Hematopoietic multipotent progenitor cell (in vitro differentiated cells): ENCODE measurements at places on chromosomes 12 and 14.

DNA sequence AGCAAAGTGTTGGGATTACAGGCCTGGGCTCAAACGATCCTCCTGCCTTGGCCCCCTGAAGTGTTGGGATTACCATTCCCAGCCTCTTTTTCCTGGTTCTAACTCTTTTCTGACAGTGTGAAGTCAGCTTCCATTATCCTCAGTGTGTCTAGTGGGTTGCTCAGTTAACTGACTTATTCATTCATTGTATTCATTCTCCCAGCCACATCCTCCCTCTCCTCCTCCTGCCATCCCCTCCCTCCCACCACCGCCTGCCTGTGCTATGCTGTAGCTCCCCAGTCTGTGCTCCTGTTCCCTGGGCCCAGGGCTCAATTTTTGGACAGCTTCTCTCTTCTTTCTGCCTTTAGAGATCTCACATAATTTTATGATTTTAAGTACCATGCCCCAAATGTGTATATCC is 19.4 kb downstream of the ATP6V0A2 start:
- no peak for DNase-seq

- no peak for DNase-seq
Observed at GRCh38 chr12:131014343-131014742, 60.6 kb downstream of the ADGRD1 start.

DNA sequence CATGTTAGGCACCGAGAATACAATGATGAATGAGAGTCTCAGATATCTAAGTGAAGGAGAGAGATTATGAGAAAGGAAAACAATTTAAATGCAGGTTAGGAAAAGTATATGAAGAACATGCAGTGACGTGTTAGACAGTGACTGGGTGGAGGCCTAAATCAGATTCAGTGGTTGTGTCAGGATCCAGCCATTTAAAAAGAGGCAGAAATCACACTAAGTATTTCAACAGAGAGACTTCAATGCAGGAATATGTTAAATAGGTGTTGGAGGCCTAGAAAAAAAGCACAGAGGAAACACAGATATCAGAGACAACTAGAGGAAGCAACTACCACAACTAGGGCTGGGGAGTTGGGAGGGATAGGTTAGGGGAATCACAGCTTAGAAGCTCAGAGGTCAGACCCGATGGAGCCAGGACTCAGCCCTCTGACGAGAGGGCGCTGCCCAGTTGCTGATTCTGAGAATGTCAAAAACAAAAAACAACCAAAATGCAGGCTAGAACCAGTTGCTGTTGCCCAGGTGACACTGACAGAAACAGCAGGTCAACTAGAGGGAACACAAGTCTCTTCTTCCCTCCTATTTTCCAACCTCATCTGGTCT is 3.0 kb upstream of the GARIN2 start:
- DNase-seq: no peak

DNA sequence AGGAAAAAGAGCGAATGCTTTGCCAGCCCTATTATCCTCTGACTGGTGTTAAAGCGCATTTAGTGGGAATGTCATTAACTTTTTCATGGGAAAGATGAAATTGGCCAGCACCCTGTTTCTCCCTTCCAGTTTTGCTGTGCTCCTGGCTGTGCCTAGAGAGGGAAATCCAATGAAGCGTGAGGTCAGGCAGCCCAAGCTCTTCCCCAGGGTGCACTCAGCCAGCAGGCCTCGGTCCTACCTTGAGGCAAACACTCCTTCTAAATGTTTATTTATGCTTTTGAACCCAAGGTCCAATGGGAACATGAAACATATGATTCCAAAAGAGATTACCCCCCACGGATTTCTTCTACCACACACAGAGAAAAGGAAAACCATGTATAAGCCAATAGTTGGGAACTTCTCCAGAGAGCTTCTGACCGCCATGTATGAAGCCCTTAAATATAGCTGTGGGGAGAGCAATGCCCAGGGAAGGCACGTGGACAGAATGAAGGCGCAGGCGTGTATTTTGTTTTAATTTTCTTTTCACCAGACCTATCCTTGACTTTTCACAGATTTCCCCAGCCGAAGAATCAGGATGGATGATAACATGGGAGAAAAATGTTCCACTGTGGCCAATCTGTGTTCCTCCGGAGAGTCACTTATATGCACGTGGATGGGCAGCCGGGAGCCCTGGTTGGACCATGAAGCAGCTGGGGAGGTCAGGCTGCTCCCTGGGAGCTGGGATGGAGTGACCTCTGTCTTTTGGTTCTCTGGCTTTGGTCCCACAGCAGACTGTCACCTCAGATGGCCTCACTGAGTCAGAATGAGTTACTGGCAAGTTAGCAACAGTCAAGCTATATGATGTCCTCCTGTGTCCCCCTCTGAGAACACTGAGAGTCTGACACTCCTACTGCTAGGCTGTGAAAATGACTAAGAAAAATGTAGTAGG is 37.3 kb downstream of the GPR135 start:
- DNase-seq: no peak

DNA sequence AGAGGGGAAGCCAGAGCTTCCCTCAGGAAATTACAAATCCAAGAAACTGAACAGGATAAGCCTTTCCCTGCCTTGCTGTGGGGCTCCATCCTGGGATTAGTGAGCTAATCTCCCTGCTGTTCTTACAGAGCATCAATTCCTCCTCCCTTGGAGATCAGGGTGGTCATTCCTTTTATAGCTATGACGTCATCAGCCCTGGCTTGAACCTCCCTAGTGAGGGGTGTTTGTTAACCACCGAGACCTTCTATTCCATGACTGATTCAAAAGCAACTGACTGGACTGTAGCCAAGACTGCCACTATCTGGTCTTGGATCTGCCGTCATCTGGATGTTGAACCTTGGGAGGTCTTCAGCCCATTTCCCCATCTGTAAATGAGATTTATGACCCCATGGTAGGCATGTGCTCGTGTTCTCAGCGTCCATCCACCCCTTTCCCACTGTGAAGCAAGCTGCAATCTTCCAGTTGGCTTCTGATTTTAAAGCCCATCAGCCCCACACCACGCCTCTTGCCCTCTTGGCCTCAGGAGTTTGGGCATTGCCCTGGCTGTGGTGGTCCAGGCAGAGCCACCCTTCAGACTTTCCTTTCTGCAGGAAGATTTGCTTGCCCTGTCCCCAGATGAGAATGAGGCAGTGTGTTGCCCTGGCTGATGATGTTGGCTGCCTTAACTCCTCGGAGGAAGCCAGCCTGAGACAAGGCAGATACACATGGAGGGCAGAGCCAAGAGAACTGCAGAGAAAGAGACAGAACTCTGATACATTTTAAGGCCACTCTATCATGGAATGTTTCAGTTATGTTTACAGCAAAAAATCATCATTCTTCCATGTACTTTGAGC is 59.6 kb upstream of the ACTN1 start:
- no peak for DNase-seq

DNA sequence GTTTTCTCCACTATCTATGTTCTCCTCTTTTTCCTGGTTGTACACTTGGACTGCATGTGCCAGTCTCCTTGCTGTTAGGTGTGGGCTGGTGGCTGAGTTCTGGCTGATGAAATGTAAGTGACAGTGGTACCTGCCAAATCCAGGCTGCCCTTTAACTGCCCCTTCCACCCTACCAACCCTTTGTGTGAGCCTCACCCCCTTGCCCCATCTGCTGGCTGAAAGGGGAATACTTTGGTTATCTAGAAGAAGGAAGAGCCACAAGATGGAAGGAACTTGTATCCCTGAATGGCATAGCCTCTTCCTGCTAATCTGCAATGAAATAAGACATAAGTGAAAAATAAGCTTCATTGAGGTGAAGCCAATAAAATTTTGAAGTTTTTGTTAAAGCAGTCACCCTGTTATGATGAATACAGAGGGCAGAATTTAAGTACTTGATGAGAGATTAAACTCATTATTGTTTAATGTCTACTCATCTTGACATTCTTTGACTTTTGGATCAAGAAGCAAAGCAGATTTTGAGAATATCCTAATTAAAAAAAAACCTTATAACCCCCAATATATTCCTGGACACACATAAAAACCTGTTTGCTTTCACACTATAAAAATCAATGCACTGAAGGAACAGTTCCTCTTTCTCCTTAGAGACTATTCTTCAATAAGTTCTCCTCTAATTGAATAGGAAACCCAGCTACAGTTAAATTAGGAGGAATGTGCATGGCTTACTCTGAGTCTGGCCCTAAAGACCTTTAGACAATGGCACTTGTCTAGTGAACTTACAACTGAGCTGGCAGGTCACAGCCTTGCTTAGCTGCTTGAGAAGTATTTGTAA is 262.6 kb upstream of the BTG1 start:
- DNase-seq: peak; percentile 49

- DNase-seq: no peak
Observed at GRCh38 chr12:466039-466438, 6.3 kb downstream of the B4GALNT3 start.

DNA sequence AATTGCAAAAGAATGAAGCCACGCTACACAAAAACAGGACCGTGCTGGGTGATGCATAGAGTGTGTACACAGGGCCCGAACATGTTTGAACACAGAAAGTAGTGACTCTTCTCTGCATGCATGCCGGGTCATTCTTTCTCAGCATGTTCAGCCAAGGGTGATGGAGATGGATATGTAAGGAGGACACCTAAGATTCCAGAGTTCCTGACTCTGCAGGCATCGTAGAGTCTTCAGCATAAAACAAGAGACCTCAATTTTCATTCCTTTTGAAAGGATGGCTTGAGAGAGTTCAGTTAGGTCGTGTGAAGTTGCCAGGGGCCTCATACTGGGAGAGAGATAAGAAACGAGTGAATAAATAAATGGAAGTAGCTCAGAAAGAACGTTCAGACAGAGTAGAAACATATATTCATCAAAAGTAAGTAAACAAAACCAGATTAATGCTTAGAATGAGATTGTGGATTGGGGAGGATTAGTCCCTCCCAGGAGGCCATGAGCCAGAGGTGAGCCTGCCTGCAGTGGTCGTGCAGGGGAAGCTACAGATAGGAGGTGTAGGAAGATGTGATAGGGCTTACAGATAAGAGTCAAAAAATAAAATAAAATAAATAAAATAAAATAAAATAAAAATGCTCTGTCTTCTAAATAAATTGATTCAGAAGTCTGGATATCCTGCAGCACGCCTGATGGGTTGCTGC is 27.6 kb upstream of the SEL1L start:
- DNase-seq: no peak

- no peak for DNase-seq
Observed at GRCh38 chr14:31819281-31819680, 257.8 kb upstream of the ARHGAP5 start.

- DNase-seq: no peak
Observed at GRCh38 chr14:21894003-21894897, 220.6 kb upstream of the OR4E1 start.

DNA sequence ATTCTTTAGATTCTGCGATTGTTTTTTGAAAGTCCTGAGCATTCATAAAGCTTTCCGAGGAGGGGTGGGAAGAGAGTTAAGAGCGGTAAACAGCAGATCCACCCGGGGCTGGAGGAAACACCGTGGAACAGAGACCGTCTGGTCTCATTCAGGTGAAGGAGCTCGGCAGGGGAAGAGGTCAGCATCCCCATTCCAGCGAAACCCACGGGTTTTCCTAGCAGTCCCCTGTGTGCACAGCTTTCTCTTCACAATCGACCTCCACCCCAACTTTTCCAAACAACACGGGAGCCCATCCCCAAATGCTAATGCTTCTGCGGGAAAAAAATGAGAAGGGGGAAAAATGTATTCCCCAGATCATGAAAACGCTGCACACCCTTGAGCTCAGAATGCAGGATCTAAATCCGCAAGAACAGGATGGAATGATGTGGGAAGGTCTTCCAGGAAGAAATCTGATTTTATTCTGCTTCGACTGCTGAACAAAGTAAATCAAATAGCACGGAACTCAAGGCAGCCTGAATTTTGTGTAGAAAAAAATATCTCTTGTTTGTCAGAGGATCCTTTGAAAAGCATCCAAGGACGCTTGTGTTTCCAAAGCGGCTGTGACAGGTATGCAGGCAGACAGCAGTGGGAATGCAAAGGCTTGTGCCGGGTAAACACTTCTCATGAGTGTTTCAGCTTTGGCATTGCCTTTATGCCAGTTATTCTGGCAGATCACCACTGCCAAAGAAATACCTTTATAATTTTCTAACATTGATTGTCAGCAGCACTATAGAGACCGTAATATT is 128.8 kb downstream of the NDUFA12 start:
- no peak for DNase-seq

DNA sequence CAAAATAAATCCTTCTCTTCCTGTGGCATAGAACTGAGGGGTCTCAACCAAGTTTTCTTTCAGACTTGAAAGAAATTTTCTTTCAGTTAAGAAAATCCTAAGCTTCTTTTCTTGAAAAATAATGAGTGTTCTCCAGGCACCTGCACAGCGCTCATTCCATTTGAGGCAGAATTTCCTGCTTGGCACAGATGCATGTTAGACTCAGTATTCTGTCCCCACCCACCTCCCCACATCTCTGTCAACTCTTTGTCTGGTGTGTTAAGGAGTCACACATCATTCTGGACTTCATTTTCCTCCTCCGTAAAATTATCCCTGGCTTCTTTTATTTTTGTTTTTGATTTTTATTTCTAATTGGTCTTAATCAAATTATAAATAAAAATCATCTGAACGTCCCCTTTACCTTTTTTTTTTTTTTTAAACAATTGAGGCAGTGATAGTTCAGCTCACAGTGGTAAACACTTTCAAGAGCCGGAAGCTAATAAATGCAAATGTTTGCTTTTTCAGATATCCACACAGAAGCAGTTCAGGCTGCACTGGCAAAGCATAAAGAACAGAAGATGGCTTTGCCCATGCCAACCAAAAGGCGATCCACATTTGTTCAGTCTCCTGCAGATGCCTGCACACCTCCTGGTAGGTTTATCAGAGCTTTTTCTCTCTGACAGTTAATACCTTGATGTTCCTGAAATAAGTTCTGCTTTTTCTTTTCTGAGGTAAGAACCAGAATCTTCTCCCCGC is 104.0 kb upstream of the ATF1 start:
- DNase-seq: no peak

DNA sequence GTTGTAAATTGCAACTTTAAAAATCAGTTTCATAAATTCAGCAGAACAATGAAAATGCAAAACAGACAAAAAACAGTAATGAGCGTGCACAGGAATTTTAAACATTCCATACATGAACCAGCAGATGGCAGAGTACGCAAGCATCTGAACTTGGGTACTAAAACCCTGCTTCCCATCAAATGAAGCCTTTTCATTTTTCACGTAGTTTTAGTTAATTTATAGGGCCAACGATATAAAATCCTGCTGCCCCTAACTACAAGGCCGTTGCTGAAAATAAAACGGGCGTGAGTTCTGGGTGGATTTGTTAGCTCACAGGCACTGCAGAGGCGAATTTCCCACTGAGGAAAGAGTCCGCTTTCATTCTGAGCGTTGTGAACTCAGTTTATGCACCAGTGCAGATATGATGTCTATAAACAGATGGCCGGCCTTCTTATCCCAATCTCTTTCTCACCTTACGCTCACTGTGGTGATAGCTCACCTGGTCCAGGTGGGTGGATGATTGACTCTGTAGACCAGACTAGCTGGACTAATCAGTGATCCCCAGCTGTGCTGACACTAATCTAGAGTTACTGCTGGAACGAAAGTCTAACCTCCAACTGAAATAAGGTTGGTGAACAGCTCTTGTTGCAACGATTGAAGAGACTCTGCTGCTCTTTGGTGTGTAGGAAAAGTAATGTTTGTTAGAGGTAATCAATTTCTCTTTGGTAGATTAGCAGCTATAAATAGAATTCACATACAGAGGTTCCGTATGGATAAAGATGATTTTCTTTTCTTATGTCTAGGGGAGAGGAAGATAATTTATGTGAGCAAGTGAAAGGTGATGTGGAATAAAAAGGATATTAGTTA is 89.2 kb downstream of the PDZRN4 start:
- DNase-seq: peak; percentile 79
